ENCODE measurements at places on chromosomes 12 and 14.

- DNase-seq = no peak
Measured at GRCh38 chr14:94163796-94164195, 10.3 kb upstream of the PPP4R4 start.

DNA sequence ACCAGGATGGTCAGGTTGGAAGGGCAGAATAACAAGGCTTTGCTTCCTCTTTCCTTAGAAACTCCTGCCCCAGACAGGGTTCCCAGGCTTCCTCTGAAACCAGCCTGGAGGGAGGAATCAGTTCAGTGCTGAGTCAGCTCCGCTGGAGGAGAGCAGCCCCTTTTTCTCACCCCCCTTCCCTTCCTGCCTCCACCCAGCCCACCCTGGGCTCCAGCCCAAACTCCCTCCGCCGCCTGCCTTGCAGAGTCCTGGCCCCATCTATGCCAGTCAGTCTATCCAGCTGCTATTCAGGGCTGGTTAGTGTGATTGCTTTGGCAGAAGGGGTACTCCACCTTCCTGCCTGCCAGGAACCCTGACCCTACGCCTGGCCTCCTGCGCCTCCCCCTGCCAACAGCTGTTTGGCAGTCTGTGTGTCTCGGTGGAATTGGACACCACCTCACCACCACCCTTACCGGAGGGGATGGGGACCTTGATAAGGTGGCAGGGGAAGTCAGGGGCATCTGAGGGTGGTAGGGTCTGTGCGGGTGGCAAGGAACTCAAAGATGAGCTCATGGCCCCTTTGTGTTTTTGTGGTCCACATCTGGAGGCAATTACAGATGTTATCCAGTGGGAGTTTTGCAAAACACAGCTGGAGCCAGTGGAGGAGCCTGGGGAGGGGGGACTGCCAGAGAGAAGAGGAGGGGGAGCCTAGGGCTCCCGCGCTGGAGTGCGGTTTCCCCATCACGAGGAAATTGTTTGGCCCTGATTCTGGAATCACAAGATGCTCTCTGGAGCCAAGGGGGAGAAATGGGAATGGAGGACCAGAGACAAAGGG, 12.2 kb downstream of the MMP14 start:
- no peak for DNase-seq

DNA sequence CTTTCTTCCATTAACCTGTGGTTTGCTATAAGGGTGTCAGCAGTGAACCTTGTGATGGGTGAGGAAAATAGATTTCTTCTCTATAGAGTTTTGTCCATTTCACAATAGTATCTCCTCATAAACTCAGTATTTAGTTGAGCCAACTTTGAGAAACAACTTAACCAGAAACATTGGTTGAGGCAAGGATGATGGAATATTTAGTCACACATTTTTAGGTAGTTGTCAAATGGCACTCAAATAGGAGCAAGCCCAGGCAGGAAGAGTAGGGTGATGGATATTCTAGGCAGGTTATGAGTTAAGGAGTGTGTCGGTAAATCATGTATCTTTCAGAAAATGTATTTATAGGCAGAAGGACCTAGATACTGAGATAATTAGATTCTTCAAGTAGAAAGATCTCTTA, 1267.6 kb downstream of the SLC16A7 start:
- DNase-seq = no peak

DNA sequence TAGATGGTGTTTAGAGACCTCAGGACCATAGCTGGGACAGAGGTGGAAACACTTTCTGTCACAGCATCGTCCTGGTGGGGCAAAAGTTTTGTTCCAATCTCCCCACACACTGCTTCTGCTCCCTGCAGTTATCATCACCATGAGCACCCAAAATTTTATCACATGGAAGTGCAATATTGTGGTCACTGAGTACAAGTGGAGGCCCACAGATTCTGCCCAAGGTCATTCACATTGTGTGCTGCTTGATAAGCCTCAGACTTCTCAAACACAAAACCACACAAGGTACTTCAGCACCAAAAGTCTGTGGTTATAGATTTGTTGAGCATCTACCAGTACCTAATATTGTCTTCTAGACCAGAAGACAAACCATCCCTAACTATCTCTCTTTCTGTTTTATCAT, 554 bp upstream of the KRT77 start:
- no peak for DNase-seq

- DNase-seq = no peak
Measured at GRCh38 chr12:108241986-108242703, 97.0 kb downstream of the CMKLR1 start.
